ENCODE measurements at places on chromosomes 16 and 17.

DNA sequence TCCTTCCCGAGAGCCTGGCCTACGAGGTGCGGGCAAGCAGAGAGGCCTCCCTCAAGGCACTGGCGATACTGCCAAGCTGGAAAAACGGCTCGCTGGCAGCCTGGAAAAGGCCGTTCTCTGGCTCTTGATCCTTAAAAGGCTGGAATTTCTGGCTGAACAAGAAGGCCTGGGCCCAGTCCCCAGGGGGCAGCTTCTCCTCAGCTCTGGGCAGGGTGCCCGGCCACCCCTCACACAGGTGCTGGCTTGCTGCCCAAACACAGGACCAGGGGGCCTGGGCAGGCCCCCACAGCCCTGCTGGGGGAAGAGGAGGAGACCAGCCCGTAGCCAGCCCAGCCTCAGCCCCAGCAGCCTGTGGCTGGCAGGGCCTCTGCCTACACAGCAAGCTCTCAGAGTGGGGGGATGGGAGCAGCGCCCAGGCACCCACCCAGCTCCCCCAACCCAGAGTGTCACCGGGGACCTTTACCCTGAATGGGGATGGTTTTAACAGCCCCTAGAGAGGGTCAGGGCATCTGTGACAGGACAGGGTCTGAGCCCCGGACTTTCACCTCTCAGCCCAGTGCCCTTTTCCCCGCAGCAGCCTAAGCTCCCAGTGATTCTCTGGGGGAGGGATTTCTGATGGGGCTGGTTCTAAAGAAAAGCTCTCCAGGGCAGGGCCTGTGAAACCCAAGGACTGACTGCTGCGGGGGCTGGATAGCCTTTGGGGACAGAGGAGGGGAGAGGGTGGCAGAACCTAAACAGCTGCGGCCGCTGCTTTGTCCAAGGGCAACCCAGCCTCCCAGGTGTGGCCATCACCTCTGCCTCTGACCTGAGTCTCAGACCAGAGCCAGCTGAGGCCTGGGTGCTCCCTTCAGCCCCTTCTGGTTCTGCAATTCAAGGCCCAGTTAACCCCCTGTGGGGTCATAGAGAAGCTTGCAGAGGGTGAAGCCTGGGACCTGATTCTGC, 38.6 kb upstream of the TOB1 start:
- DNase-seq, result peak; percentile 75

DNA sequence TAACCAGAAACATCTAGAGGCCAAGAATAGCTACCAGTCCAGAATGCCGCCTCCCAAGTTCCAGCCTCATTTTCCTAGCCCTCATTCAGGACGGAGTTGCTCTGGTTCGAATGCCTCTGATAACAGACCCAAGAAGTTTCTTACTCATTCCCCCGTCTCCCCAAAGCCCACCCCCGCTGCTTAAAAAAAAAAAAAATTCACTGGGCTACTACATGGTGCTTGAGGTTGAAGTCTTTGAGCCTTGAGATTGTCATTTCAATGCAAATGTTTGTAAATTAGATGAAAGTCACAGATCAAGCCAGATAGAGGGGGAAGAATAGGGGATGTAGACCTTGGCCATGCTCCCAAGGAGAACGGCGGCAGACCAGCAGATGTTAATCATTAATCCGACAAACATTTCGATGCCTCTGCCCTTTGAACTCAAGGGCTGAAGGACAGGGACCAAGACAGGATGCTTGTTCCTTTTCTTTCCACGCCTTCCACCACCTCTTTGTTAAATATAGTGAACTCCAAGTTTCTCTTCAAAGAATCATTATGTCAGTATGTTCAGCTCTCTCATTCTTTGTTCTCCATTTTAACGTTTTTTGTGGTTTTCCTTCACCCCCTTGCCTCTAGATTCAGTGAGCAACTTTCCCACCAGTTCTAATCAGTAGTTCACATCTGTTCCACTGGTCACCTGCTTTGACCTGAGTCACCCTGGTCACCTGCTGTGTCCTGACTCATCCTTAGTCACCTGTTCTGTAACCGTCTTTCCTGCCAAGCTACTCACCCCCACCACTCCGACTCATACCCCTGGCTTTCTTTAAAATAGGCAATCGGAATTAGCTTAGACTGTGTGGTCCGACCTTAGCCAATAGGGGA, 190.3 kb downstream of the CPPED1 start:
- no peak for DNase-seq

- no peak for DNase-seq
These were observed 14.7 kb downstream of the TOM1L2 start for GRCh38 chr17:17957584-17957916.

DNA sequence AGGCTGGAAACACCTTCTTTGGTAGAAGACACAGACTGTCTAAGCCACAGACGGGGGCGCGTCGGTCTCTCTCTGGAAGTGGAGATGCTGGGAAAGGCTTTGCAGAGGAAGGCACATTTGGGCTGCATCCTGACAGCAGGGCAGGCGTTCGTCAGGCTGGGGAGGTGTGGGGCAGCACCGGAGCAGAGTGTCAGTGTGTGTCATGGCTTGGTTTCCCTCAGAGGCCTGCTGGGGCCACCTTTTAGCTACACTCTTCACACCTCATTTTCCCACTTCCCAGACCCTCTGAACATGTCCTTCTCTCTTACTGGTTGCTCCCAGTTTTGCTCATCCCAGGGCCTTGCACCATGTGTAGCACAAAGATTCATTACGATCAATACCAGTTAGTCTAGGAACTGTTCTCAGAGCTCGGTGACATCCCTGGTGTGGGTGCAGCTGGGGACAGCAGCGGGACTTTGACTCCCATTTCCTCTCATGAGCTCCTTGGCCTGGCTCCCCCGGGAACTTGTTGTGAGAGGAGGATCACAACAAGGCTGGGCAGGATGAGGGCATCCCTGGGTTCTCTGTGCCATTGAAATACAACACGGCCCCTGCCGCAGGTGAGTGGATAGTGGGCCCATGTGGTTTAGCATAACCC, 33.1 kb downstream of the SMARCE1 start:
- DNase-seq, result no peak

DNA sequence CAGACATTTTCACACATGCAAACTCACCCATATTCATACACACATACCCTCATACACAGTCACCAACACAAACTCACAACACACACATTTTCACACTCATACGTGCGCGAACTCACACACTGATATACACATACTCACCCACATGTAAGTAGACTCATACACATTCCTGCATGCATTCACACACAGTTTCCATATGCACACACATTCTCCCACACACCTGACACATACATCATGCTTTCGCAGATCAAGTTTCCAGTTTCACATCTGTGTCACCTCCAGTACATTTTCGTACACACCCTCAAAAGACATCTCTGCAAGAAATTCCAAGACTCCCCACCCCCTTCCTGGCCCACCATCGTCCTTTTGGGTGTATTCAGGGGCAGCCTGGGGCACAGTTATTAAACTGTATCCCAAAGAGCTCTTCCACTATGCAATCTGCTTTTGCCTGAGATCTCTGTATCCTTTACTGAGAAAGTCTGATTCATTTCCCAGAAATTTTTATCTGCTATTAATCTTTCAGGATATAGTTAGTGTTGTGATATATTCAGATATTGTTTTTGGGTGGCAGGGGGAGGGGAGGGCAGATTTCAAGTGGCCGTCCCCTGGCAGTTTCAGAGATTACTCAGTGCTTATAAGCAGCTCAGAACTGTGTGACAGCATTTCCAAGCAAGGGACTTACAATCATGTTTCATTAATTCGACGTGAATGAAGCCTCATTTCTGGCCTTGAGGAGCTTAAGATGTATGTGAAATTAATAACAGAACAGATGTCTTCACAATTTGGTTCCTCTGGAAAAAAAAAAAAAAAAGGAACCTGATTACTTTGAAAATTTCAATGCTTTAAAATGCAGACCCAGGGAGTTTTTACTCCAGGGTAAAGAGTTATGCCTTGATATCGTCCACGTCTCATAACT, 35.3 kb upstream of the MMP2 start:
- no peak for DNase-seq

- DNase-seq, result no peak
These were observed 43.8 kb downstream of the NOG start for GRCh38 chr17:56637254-56637653.

DNA sequence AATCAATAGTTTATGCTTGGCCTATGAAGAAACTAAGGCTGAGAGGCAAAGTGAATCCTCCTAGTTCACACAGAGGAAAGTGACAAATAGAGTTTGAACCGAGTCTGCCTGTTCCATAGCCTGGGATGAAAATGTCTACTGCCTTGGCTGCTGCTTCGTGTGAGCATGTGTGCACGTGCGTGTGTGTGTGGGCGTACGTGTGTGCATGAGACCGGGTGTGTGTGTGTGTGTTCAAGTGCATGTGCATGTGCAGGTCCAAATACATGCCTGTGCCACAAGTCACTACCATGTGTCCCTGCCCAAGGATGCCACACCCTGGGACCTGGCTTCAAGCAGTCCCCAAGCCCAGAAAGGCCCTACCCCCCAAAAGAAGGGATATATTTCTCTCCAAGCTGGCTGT, 13.6 kb downstream of the SEZ6 start:
- DNase-seq, result no peak

GRCh38 chr16:12545792-12546342, 257.8 kb downstream of the CPPED1 start:
- DNase-seq, result no peak

GRCh38 chr17:164303-165235, 16.9 kb downstream of the DOC2B start:
- DNase-seq, result peak; percentile 11

- no peak for DNase-seq
These were observed 2.5 kb downstream of the TBX21 start for GRCh38 chr17:47735536-47736011.

DNA sequence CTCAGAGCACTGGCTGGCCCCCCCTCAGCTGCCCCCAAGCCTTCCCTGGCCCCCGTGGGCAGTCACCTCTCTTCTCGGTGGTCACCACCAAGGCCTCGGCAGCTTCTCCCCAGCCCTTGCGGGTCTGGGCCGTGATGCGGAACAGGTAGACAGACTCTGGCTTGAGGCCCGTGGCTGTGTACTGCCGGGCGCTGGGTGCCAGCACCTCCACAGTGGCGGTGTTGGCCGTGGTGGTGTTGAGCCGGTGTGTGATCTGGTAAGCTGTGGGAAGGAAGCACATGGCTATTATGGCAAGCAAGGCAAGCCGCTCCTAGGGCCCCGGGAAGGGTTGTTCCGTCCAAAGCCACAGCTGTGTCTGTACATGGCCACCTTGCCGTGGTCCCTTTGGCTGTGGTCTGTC, 78.4 kb upstream of the CDC42EP4 start:
- no peak for DNase-seq

- peak; percentile 36 for DNase-seq
These were observed 69.0 kb downstream of the RTN4RL1 start for GRCh38 chr17:1956134-1956533.

- DNase-seq, result no peak
These were observed 12.7 kb downstream of the TERF2IP start for GRCh38 chr16:75660321-75660720.

- no peak for DNase-seq
These were observed 8.6 kb downstream of the MED9 start for GRCh38 chr17:17485420-17485819.

GRCh38 chr16:83351846-83352245, 455.9 kb upstream of the HSBP1 start:
- DNase-seq, result no peak
